Stimulated activated CD4-positive, alpha-beta T cell treated with anti-CD3 and anti-CD28 coated beads, Interleukin-2, amount 100 ng/mL, for 4 hours (primary cell): ENCODE measurements at places on chromosomes 4 and X.

DNA sequence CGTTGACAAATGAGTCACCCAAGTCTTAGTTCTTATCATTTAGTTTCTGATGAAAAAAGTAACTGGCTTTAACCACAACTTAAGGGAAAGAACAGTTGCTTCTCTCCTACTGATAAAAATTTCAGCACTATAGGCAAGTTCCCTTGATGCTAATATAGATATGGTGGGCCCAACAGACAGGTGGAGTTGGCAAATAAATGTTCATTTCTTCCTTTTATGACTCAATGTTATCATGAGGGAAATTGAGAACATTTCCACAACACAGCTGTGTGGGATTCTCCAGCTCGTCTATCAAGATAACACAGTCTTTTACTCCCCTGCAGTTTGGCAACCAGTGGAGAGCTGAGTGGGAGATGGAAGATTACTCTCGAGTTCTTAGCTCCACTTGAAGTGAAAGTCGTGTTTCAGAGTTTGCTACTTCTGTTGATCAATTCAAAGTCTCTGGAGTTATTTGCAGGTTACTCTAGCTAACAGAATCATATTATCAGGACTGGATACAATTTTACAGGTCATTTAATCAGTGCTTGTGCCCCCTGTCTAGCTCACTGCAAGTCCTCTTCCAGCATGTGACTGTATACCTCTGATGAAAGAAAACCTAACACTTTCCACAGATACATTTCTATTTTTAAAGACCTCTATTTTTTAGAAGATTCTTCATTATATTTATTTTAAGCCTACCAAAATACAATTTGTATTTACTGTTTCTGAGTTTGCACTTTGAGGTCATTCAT, 270.6 kb upstream of the GK2 start:
- DNase-seq, result no peak

GRCh38 chr4:90057091-90057490, 70.1 kb upstream of the CCSER1 start:
- no peak for DNase-seq

DNA sequence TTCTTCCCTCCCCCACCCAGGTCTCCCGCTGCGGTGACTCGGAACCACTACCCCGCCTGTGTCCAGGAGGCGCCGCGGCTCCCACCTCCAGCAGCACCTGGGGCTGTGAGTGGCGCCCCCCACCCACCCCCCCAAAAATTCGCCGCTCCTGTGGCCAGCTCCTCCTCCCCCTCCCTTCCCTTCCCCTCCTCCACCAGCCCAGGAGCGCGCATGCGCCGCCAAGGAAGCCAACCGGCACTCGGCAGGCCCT, 278 bp downstream of the CLOCK start:
- no peak for DNase-seq

DNA sequence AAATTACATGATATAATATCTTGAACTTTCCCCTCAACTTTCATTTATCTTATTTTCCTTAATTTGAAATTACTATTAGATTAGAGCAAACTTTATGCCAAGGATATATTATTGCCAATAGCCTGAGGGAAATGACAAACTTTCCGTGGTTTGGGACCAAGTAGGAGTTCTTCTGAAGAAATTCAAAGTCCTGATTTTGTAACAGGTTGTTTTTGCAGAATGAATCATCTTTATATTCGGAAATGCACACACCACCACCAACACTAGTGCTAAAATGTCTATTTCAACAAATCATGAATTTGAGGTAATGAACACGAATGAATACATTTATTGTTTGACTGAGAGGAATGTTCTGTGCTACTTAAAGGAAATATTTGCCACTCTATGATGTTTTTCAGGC, 226.7 kb downstream of the GRIA2 start:
- DNase-seq, result no peak

GRCh38 chrX:108353452-108353851, 84.8 kb downstream of the COL4A6 start:
- DNase-seq, result no peak

DNA sequence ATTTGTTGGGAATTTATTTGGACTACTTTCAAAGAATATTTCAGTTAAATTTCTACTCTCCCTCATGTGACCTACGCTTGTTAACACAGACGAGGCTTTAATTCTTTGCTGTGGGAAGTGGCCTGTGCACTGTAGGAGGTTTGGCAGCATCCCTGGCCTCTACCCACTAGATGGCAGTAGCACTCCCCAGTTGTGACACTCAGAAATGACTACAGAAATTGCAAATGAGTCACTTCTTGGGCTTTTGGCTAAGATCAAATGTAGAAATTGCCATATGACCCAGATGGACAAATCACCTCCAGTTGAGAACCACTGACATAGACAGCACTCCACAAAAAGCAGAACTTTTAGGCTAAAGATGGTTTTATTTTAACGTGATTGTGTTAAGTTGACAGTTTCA, 22.1 kb downstream of the PIR start:
- DNase-seq, result peak; percentile 35

- no peak for DNase-seq
Measured at GRCh38 chr4:102849579-102850104, 19.1 kb upstream of the CISD2 start.
